Naive B cell (primary cell): ENCODE measurements at places on chromosomes 16 and 17. TPM values are rescaled to one million over a fixed set of nuclear protein-coding genes. Genes with fewer than 3 reads are reported as not detected.

DNA sequence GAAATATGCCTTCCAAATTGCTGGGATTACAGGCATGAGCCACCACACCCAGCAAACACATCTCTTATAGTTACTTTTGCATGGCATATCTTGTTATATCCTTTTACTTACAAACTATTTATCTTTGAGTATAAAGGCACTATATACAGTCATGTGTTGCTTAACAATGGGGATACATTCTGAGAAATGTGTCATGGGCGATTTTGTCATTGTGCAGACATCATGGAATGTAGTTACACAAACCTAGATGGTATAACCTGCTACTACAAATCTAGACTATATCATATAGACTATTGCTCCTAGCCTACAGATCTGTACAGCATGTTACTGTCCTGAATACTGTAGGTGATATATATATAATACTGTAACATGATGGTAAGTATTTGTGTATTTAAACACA is 43.6 kb downstream of the BCL7C start:
- no peak for DNase-seq

DNA sequence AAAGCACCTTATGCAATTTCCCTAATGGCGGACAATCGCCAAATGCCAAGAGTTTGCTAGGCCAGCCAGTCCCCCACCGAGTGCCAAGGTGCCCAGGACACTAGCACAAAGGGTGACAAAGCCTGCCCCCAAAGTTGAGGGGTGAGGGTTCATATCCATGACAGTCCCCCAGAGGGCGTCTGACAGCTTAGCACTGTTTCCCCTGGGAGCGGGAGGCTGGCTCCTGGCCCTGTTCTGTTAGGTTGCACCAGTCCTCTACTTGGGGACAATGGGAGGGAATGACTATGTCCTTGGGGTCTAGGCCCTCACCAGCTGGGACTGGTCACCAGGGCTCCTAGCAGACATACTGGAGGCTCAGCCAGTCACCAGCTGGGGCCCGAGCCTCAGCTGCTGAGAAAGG is 66.9 kb downstream of the MYO18A start:
- DNase-seq: no peak

The GPR142 gene
- not detected for polyA plus RNA-seq

- no peak for DNase-seq
These were observed 61.8 kb downstream of the BAIAP2 start for GRCh38 chr17:81096741-81097133.

GRCh38 chr16:55331648-55332185 is 7.7 kb downstream of the IRX6 start:
- DNase-seq: no peak

The TBX21 gene
- polyA plus RNA-seq: 2.9 TPM

DNA sequence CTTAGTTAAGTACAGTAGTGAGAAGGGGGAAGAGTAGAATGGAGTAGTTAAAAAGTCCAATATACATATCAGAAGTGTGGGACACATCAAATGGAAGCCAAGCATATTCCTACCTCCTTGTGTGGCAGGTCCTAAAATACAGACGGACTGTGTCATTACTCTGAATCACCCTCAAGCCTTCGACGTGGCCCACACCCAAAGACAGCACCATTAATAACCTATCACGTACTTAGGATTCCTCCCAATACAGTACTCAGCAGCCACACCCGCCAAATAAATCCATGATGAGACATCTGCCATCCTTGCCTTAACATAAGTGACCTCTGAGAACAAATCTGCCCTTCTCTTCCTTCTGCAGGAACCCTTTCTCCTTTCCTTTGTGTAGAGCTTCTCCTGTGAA is 38.9 kb downstream of the UBE2G1 start:
- DNase-seq: no peak

- no peak for DNase-seq
These were observed 1.2 kb downstream of the DUSP14 start for GRCh38 chr17:37490638-37491614.

DNA sequence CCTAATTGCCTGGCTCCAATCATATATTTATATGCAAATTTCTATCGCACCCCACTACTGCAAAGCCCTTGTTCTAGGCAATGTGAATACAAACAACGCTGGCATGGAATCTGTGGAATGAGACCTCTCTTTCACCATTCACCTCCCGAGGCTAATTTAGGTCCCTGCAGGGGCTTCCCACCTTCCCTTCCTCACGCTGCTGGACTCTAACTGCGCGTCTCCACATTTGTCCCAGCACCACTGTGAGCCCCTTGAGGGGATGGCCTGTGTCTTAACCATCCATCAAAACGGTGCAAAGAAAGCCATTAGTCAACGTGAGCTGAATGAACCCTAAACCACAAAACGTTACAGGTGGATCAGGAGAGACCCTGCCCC is 1.6 kb downstream of the TMEM114 start:
- DNase-seq: no peak

- no peak for DNase-seq
These were observed 190.3 kb downstream of the CPPED1 start for GRCh38 chr16:12613131-12613991.

DNA sequence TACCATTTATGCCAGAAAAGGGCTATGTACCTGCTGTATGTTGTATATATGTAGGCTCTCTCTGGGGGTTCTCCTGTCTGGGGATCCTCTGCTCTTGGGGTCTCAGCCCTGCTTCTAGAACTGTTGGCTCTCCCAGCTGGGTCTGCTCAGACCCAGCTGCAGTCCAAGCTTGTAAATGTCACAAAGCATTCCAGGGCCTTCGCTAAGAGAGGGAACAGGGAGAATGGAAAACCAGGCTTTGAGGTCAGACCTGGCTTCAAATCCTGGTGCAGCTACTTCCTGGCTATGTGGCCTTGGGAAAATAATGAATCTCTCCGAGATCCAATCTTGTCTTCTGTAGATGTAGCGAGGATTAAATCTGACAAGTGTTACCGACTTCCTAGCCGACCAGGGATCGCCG is 44.0 kb downstream of the NLRP1 start:
- DNase-seq: no peak

The GDPD3 gene
- not detected for polyA plus RNA-seq

The HIGD1B gene
- not detected for polyA plus RNA-seq

GRCh38 chr17:11336290-11336689 is 95.3 kb downstream of the SHISA6 start:
- DNase-seq: no peak

GRCh38 chr17:50562242-50563091 is 2.0 kb downstream of the CACNA1G start:
- DNase-seq: no peak

DNA sequence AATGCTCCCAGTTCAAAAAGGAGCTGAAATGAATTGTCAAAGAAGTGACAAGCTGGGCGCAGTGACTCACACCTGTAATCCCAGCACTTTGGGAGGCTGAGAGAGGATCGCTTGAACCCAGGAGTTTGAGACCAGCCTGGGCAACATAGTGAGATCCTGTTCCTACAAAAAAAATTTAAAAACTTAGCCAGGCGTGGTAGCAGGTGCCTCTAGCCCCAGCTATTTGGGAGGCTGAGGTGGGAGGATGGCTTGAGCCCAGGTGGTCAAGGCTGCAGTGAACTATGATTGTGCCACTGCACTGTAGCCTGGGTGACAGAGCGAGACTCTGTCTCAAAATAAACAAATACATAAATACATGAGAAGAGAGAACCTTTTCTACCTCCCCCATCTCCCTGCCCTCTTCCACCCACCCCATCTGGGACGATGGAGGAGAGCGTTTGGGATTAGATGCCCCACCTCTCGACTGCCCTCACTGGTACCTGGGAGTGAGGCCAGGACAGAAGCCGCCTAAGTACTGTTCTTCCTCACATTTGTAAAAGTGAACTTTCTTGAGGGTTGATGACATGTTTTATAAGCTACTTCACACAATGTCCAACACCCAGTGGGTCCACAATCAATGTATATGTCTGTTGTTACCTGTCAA is 2.4 kb downstream of the IL4R start:
- no peak for DNase-seq

- DNase-seq: no peak
These were observed 129 bp downstream of the IRX5 start for GRCh38 chr16:54930869-54931119.

DNA sequence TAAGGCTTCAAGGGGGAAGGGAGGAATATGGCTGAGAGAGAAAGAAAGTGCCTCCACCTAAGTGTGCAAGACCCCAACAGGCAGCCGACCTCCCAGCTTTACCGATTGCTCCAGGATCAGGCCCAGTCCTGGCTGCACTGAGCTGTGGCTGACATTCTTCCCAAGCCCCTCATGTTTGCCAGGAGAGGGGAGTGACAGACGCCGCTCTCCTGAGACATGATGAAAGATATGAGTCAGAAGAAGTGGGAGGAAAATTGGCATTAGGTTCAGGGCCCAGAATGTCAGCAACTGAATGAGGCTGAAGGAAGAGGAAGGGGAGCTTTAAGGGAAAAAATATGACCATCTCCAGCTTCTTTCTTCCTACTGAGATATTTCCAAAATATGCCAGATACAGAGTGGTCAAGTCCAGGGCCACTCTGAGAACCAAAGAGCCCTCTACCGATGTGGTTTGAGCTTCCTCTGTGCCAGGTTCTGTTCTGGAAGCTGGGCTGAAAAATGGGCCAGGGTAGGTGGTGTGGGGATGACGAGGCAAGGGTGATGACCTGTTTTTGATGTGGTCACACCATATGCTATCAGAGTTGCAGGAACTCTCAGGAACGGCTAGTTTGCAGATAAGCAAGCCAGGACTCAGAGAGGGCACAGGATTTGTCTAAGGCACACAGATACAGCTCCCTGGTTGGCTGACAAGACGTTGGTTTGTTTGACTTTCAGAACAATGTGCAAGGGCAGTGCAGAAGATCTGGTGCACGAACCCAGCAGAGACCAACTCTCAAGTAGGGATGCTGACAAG is 176.7 kb downstream of the SOX9 start:
- DNase-seq: no peak
